Activated CD4-positive, alpha-beta T cell treated with anti-CD3 and anti-CD28 coated beads, Interleukin-2, amount 10 ng/mL, durations not matched to agents 24 days and 14 days (primary cell): ENCODE measurements at places on chromosomes 13 and 19.

- no peaks in the 10 kb centered on the region for H3K36me3 ChIP-seq
- no peak overlapping the region for H3K27ac ChIP-seq
- H3K4me3 ChIP-seq = no peak overlapping the region
- peaks cover 5% of the 10 kb centered on the region for H3K27me3 ChIP-seq
- no peaks in the 10 kb centered on the region for H3K4me1 ChIP-seq
These were observed 8.5 kb upstream of the CEACAM5 start for GRCh38 chr19:41699968-41700323.

DNA sequence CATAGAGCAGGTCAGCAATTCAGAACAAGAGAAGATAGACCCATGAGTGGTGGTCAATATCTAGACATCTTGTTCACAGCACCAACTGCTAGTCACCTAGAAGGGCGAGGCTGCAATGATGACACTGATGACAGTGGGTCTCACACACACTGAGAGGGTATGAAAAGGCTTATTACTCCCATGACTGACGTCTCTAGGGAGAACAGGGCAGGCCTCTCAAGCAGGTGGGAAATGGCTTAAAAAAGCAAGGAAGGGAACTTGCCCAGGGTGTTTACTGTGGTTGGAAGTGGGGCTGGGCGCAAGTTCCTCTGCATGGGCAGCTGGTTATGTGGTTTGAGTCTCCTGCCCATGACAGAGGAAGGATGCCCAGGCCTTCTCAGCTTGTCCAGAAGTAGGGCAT lies 33.8 kb downstream of the ZNF44 start:
- no peaks in the 10 kb centered on the region for H3K4me1 ChIP-seq
- no peak overlapping the region for H3K27ac ChIP-seq
- no peak overlapping the region for H3K4me3 ChIP-seq

DNA sequence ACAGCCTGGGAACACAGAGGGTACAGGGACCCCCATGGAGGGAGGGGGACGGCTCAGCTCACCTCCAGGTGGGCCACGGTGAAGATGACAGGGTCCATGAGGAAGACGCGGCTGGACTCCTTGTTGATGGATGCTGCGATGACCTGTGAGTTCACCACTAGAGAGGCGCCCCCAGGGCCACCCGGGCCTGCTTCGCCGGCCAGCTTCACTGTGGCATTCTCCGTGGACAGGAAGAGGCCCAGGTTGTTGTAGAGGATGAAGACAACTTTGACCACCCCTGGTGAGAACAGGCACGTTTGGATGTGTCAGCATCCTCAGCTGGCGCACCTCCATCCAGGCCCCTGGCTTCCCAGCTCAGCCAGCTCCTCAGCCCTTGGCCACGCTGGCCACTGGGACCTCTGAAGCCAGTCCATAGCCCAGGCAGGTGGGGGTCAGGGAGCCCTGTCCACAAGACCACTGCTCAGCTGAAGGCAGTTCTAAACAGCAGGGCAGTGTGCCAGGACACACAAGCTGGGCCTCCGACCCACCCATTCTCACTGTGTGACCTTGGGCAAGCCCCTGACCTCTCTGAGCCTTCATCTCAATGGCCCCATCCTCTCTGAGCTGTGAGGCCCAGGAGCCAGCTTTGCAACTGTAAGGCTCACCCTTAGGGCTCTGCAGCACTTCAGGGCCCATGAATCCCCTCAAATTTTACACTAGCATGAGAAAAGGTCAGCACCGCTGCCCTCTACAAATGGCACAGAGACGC lies 22.1 kb upstream of the ASF1B start:
- no peak overlapping the region for H3K4me3 ChIP-seq
- H3K4me1 ChIP-seq = no peaks in the 10 kb centered on the region
- H3K27ac ChIP-seq = no peak overlapping the region
- peaks cover 8% of the 10 kb centered on the region for H3K36me3 ChIP-seq
- H3K27me3 ChIP-seq = no peaks in the 10 kb centered on the region

DNA sequence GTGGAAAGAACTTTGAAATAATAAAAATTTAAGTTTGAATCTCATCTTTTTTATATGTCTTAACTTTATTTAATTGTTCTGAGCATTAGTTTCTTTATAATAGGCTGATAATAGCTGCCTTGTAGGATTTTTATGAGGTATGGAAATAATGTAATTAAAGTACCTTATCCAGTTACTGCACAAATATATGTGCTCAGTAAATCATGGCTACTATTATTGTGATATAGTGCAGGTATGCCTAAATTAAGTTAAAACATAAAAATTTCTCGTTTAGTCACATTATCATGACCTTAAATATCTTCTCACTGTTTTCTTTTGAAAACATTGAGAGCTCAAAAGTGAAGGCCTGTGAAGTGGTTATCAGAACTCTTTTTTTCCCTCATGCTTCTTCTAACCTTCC lies 62.9 kb downstream of the NDFIP2 start:
- no peak for DNase-seq
- no peak overlapping the region for H3K4me3 ChIP-seq
- H3K36me3 ChIP-seq = peaks cover 36% of the 10 kb centered on the region
- H3K4me1 ChIP-seq = peaks cover 15% of the 10 kb centered on the region
- no peaks in the 10 kb centered on the region for H3K27me3 ChIP-seq
- no peak overlapping the region for H3K27ac ChIP-seq

DNA sequence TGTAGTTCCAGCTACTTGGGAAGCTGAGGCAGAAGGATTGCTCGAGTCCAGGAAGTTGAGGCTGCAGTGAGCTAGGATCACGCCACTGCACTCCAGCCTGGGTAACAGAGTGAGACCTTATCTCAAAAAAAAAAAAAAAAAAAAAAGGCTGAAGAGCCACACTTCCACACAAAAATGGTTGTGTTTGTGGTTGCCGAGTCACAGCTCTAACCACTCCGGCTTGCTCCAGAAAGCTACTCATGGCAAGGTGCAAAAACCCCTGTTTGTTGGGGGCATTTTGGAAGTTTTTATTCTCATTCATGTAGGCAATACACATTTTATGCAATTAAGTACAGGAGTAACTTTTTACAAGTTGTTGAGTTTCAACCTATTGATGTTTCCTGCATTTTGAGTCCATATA lies 93.5 kb downstream of the INSR start:
- no peaks in the 10 kb centered on the region for H3K36me3 ChIP-seq
- no peak for DNase-seq
- peaks cover 24% of the 10 kb centered on the region for H3K27me3 ChIP-seq
- H3K4me1 ChIP-seq = peaks cover 19% of the 10 kb centered on the region

GRCh38 chr19:3849092-3849491 lies 19.7 kb downstream of the ZFR2 start:
- DNase-seq = peak; percentile 76
- no peaks in the 10 kb centered on the region for H3K36me3 ChIP-seq
- no peak overlapping the region for H3K27ac ChIP-seq
- no peaks in the 10 kb centered on the region for H3K4me1 ChIP-seq

DNA sequence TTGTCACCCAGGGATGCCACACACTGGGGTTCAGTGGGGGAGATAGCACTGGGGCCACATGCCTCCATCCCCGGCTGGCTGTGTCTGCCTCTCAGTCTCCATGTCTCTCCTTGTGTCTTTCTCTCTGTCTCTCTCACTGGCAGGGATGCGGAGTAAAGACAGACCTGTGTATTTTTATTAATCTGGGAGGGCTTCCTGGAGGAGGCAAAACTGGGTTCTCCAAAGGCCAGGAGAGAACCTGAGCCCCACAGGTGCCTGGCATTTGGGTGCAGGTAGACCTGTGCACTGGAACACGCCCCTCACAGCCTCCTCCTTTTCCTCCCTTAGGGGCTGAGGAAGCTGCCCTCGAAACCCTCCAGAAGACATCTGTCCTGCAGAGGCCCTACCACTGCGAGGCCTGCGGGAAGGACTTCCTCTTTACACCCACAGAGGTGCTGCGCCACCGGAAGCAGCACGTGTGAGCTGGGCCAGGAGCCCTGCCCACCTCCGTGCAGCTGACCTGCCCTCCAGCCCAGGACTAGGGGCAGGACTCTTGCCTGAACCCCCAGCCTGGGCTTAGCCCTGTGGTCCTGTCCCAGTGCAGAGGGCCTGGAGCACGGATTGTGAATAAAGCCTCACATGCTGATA lies 32.7 kb downstream of the DHX34 start:
- H3K4me3 ChIP-seq = no peak overlapping the region
- peak; percentile 68 for DNase-seq
- H3K27ac ChIP-seq = peak overlapping the region; percentile 10
- H3K36me3 ChIP-seq = peaks cover 25% of the 10 kb centered on the region
- peaks cover 13% of the 10 kb centered on the region for H3K4me1 ChIP-seq
- no peaks in the 10 kb centered on the region for H3K27me3 ChIP-seq

GRCh38 chr19:17420475-17420924 lies 653 bp downstream of the MVB12A start:
- H3K4me3 ChIP-seq = peak overlapping the region; percentile 92
- DNase-seq = peak; percentile 78
- H3K36me3 ChIP-seq = peaks cover 19% of the 10 kb centered on the region

- no peaks in the 10 kb centered on the region for H3K4me1 ChIP-seq
- no peaks in the 10 kb centered on the region for H3K27me3 ChIP-seq
- no peaks in the 10 kb centered on the region for H3K36me3 ChIP-seq
- no peak for DNase-seq
- H3K27ac ChIP-seq = no peak overlapping the region
These were observed 547.5 kb upstream of the SPRY2 start for GRCh38 chr13:80888390-80888789.

GRCh38 chr13:95676105-95676761 lies 706 bp upstream of the DNAJC3 start:
- H3K4me1 ChIP-seq = peaks cover 39% of the 10 kb centered on the region
- H3K36me3 ChIP-seq = peaks cover 17% of the 10 kb centered on the region
- DNase-seq = peak; percentile 72
- peak overlapping the region; percentile 93 for H3K27ac ChIP-seq

GRCh38 chr19:16316506-16316882 lies 8.1 kb upstream of the KLF2 start:
- H3K4me3 ChIP-seq = no peak overlapping the region
- no peak overlapping the region for H3K27ac ChIP-seq
- peaks cover 4% of the 10 kb centered on the region for H3K4me1 ChIP-seq
- peaks cover 2% of the 10 kb centered on the region for H3K36me3 ChIP-seq
